Epithelial cell of proximal tubule (primary cell): ENCODE measurements at places on chromosomes 3 and 15. TPM values are rescaled to one million over a fixed set of nuclear protein-coding genes. Genes with fewer than 3 reads are reported as not detected.
A peak's percentile ranks its signal among the peaks of the same experiment; 100 is the strongest.

Gene SPTBN5
- total RNA-seq, result 0.51 and 0.63 TPM in 2 replicates

- no peak for DNase-seq
Observed at GRCh38 chr3:9615003-9615628, 34.2 kb upstream of the MTMR14 start.

DNA sequence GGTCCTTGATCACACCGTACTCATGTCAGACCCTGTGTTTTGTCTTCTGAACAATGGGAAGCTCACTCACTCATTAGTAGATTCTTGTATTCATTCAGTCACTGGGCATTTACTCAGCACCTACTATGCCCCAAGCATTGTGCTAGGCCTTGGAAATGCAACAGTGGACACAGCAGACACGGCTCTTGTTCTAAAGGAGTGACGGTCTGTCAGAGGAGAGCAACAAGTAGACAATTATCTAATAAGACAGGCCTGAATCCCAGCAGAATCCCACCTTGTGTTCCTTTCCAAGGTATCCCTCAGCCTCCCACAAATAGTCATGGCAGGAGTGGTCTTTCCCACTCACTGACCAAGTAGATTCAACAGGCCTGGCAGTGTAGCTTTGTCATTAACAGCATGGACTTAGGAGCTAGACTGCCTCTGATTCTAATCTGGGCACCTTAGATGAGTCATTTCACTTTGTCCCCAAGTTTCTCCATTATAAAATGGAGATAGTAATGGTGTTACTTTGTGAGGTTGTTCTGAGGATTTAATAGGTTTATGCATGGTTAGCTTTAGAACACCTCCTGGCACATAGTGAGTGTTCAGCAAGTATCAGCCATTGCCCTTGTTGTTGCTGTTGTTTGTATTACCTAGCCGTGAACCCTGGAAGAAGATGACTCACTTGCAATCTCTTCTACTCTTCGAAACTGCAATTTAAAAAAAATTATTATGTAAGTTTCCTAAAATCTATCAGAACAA lies 69.1 kb downstream of the SSUH2 start:
- peak; percentile 63 for DNase-seq

GRCh38 chr3:119579366-119580066 lies at the start of gene ADPRH:
TSS of gene ADPRH (plus strand) at chr3:119579492. CDS start at chr3:119582170, 2,678 bp downstream.
- no peak for DNase-seq

DNA sequence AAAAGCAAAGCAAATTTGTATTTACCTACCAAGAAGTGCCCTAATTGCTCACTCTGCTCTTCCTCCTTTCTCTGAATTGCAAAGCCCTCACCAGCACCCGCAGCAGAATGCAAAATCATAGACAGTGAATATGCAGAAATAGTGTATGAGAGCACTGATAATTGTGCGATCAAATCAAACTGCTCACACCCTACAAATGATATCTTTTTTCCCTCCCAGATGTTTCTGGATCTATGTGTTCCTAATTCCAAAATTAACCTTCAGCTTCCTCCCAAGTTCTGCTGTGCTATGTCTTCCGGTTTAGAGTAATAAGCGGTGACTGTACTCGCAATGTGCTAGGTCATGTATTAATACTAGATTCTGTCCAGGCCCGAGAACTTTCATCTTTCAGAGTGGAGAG lies 3.4 kb downstream of the GHSR start:
- no peak for DNase-seq

- no peak for DNase-seq
Observed at GRCh38 chr15:90009301-90010022, 8.3 kb downstream of the ZNF710 start.

DNA sequence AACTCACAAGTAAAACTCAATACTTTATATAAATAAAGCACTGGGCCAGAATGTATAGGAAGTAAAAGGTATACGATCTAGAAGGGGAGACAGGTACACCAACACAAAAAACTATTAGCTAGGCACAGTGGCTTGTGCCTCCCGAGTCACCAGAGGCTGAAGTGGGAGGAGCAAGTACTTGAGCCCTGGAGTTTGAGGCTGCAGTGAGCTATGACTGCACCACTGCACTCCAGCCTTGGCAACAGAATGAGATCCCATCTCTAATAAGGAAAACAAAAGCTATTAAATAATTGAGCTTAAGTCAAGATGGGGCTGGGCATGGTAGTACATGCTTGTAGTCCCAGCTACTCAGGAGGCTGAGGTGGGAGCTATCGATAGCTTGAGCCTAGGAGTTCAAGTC lies 17.0 kb downstream of the PIK3CB start:
- DNase-seq, result no peak

Gene SLC25A36
- 26.8 and 34.4 TPM in 2 replicates for total RNA-seq

DNA sequence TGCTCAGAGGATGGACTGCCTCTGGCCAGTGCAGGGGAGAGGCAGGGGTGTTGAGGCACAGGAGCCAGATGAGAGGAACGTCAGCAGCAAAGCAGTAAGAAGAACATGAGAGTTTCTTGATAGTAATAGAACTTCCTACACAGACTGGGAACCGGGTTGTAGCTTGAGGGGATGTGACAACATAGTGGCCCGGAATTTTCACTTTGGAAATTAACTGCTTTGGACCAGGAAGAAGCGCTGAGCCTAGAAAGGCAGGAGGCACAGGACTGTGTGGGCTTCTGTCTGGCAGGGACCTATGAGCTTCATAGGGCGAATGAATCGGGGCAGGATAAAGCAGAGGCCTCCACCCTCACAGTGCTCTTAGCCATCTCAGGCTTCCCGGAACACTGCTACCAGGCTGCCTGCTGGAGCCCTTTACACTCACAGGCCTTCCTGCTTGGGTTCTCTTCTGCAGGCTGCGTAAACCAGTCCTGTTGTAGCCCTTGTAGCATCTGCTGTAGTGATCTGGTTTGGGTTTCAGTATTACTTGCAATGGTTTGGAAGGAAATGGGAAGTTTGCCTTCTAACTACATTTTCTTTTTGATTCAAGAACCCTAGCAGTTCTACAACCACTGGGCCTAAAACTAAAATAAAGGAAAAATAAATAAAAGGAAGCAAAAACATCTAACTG lies 3.3 kb upstream of the ADPGK start:
- no peak for DNase-seq

Gene THBS1
- 61.7 and 168 TPM in 2 replicates for total RNA-seq

GRCh38 chr3:12793701-12794100 lies 2.8 kb upstream of the CAND2 start:
- DNase-seq, result no peak

Gene BFSP2
- not detected in 2 replicates for total RNA-seq

DNA sequence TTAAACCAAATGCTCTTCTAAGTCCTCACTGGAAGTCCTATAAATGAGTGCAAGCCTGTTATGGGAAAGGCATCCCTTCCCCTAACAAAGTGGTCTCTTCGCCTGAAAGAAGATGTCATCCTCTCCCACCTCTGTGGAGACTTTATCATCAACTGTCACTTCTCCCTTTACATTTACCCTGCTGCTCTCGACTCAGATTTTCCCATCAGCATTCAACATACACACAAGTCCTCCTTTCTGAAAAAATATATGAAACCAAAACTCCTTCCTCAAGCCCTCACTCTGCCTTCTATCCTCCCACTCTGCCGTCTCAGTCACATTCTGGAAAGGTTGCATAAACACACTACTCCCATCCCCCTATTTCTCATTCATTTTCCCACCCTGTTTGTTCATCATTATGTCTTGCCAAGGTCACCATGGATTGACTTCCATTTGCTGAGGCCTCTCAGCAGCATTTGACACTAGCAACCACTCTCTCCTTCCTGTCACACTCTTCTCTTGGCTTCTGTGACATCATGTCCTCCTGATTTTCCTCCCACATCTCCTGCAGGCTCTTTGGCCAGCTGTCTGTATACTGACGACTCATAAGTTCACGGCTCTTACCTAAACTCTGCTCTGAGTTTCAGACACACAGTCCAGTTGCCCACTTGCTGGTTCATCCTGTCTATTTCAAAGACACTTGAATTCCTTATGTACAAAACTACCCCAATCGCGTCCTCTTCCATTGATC lies 70.3 kb upstream of the SMAD3 start:
- no peak for DNase-seq

- DNase-seq, result no peak
Observed at GRCh38 chr3:26281284-26281985, 341.1 kb upstream of the LRRC3B start.

Gene GABRR3
- total RNA-seq, result not detected in 2 replicates

- no peak for DNase-seq
Observed at GRCh38 chr3:154120961-154121700, at the start of gene ARHGEF26. TSS of gene ARHGEF26 (plus strand) at chr3:154121390. CDS start at chr3:154121993, 603 bp downstream.

GRCh38 chr15:47872869-47873432 lies 155.6 kb downstream of the SEMA6D start:
- no peak for DNase-seq

DNA sequence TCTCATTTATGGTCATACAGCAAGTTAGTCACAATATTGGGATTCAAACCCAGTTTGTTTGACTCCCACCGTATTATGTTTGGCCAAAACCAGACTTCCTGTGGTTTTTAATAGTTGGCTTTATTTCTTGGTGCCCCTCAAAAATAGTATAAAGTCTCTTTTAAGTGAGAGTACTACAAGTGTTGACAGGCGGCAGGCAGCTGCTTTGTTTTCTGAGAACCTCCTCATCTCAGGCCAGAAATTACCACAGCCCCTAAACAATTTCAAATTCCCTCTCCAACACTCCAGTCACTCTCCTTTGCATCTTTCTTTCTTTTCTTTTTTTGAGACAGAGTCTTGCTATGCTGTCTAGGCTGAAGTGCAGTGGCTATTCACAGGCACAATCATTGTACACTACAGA lies 121.5 kb downstream of the POLR2M start:
- DNase-seq, result no peak

Gene CX3CR1
- total RNA-seq, result not detected in 2 replicates

DNA sequence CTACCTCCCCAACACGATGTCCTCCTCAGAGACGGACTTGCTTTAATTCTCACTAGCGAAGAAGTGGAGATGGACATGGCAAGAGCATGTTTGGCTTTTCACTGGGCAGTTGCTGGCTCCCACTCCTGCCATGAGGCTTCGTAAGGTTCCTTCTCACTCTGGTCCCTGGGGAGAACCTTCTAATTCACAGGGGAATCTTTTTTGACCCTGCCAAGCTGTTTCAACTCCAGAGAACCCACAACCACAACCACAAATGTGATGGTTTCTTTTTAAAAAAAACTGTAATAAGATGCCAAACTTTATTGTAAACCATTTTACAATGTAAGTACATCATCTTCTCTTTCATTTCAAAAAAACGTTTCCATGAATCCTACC lies 1.6 kb upstream of the MUSTN1 start:
- DNase-seq, result no peak

- peak; percentile 73 for DNase-seq
Observed at GRCh38 chr15:63582718-63583426, 14.3 kb upstream of the FBXL22 start.

Gene RTP3
- not detected in 2 replicates for total RNA-seq

DNA sequence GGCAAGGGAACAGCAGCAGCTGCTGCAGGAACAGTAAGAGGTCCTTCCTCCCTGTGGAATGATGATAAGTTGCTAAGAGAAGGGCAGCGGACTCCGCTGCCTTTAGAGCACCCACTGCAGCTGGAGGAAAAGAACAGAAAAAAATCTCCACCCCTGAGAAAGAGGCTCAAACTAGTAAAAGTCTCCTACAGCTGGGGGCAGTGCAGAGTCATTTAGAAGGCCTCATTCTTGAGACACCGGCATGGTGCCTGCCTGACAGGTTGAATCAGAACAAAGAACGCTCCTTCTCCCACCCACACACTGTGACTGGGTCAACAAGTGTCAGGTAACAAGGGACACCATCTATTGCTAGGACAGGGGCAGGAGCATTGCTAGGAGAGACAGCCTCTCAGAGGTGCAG lies 188.4 kb downstream of the ABHD5 start:
- no peak for DNase-seq

GRCh38 chr3:81760215-81760614 lies 1.2 kb downstream of the GBE1 start:
- DNase-seq, result no peak

DNA sequence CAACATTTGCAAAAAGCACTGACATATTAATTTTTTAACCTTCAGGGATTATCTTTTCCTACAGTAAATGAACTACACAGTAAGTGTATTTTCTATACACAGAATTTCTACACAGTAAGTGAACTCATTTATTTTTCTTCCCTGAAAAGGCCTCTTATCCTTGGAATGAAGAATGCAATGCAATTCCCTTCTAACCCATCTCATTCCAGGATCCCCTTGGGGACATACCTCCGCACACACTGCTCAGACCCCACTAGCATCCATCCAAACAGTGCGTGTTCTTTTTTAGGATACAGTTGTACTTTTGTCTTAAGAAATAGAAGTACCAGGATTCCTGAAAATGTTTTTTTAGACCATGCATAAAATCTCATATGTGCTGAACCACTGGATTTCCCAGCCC lies 152.8 kb downstream of the UACA start:
- DNase-seq, result no peak

DNA sequence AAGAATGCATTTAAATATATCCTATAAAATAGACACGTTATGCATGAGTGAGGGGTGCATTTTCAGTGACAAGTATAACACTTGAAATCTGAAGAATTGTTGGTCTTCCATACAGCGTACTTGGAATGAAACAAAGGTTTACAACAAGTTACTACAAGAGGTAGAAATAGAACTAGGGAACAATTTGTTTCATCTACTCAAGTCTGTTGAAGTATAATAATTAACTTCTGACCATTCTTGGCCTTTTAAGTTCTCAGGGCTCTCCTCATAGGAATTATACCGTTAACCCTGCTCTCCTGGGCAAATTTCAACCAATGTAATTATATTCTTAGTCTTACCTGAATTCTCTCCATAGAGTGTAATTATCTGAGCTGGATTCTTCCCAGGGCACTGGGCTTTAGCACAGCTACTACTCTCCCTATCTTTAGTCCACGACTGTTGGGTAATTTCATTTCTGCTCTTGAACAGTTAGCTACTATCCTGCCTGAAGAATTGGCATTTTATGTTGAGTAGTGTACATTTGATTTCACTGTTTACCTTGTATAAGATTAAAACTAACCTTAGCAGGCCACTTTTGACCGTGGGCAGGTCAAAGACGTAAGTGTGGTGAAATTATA lies 100.6 kb downstream of the UBE2E2 start:
- DNase-seq, result no peak

DNA sequence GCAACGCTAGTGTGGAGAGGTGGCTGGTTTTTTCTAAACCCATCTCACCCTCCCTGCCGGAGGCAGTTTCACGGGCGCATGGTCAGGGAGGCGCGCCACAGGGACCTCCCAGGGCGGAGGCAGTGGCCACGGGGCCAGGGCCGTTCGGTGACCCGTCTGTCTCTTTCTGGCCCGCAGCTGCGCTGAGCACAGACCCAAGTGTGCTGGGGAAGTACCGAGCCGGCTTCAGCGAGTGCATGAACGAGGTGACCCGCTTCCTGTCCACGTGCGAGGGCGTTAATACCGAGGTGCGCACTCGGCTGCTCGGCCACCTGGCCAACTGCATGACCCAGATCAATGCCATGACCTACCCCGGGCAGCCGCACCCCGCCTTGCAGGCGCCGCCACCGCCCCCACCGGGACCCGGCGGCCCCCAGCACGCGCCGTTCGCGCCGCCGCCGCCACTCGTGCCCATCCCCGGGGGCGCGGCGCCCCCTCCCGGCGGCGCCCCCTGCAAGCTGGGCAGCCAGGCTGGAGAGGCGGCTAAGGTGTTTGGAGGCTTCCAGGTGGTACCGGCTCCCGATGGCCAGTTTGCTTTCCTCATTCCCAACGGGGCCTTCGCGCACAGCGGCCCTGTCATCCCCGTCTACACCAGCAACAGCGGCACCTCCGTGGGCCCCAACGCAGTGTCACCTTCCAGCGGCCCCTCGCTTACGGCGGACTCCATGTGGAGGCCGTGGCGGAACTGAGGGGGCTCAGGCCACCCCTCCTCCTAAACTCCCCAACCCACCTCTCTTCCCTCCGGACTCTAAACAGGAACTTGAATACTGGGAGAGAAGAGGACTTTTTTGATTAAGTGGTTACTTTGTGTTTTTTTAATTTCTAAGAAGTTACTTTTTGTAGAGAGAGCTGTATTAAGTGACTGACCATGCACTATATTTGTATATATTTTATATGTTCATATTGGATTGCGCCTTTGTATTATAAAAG lies 1.8 kb downstream of the HES1 start:
- DNase-seq, result no peak
